ENCODE measurements at places on chromosomes 11 and 22.

- no peak for DNase-seq
Measured at GRCh38 chr11:111447931-111448330, 64.3 kb downstream of the BTG4 start.

DNA sequence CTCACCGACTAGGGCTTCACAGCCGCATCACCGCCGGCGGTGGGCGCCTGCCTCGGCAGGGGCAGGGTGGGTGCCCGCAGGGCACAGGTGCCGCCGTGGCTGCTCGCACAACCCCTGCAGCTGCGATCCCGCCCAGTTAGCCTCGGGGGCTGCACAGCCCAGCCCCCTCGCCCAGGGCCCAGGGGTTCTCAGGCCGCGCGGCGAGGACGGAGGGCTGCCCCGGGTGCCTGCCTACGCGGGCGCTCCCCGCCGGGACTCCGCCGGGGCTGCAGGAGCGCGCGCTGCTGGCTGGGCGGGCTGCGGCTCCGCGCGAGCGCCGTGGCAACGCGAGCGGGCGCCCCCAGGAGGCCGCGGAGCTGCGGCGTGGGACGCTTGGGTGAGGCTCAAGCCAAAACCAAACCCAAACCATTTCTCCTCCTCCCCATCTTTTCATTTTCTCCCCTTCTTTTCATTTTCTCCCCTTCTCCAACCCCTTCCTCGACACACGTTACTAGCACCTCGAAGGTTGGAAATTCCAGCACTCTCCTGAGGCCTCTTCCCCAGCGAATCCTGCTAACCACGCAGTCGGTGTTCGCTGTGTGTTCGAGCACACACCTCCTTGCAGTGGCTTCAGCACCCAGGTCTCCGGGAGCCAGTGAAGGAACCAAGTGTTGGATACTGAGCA, at the start of gene MICAL3:
Gene MICAL3 (minus strand): TSS at position 286 of the 664 bp plus-strand sequence. CDS start 117,749 bp downstream, outside the sequence.
- DNase-seq = peak; percentile 13

- DNase-seq = no peak
Measured at GRCh38 chr11:43930868-43931716, 11.3 kb upstream of the C11orf96 start.

GRCh38 chr11:64369440-64370421, 10.8 kb downstream of the RPS6KA4 start:
- no peak for DNase-seq

DNA sequence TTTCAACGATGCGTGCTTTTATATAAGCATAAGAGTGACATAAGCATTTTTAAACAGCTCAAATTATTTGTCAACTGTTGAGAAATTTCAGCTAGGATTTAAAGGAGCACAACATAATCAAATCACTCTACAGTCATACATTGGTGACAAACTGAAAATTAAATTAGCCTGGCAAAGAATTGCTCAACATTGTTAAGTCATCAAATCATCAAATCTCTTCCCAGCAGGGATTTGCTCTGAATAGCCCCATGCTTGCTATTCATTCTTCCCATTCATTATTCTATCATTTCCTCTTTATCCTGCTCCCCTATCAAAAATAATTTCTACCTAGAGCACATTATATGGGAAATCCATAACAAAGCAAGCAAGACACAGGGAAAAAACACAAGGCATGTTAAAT, 198.7 kb upstream of the LUZP2 start:
- DNase-seq = no peak

DNA sequence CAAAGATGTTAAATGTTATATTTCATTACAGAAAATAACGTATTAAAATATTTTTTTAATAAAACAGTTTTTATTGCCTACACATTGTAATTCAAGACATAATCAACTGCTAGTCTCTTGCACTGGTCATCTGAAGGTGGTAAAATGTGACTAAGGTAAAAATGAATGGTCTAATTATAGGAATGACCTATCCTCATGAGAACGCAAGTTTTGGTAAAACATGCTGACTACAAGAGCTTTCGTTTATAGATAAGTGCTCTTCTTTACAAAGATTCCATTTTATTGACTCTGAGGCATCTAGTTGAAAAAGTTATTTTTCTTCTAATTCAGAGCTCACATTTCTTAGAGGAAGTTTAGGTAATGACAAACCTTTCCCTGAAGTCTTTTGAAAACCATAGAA, 27.3 kb downstream of the LUZP2 start:
- no peak for DNase-seq

- DNase-seq = no peak
Measured at GRCh38 chr11:31640611-31641010, 131.0 kb downstream of the ELP4 start.

DNA sequence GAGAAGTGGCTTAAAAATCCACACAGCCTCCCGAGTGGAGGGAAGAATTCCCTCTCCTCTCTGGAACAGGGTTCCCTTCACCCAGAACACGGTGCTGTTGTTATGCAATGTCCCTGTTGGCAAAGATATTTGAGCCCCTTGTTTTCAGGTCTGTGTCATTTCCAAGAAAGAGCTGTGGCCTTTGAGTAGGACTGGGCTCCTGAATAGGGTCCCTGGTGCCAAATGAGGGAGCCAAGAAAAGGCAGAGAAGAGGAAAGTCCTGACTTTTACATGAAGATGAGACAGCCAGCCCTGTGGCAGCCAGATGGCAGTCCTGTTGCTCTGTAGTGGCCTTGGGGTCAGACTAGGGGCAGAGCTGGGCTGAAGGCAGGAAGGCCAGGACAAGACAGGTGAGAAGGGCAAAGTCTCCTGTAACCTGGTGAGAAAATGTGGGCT, 51.2 kb upstream of the ELF5 start:
- DNase-seq = no peak

- no peak for DNase-seq
Measured at GRCh38 chr22:43292630-43293018, 50.5 kb downstream of the SCUBE1 start.

DNA sequence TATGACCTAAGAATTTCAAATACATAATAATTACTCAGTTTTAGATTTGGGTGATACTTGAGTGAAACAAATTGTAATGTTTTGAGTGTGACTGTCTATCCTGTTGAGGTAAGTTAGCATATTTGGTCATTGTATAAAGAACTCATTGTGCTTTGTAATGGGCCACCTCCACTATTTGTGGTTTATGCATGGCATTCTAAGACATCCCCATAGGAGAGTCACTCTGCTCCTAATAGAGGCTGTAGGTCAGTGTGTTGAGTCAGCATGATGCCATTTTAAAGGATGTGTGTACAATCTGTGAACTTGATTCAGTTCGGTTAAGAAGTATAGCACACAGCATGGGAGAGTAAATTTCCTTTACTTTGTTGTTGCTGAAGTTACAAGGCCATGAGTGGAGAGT, 1112.4 kb downstream of the JRKL start:
- no peak for DNase-seq

GRCh38 chr22:20508815-20509271, 1.4 kb downstream of the MED15 start:
- DNase-seq = no peak

GRCh38 chr11:83674102-83674896, 388.1 kb upstream of the CCDC90B start:
- no peak for DNase-seq

DNA sequence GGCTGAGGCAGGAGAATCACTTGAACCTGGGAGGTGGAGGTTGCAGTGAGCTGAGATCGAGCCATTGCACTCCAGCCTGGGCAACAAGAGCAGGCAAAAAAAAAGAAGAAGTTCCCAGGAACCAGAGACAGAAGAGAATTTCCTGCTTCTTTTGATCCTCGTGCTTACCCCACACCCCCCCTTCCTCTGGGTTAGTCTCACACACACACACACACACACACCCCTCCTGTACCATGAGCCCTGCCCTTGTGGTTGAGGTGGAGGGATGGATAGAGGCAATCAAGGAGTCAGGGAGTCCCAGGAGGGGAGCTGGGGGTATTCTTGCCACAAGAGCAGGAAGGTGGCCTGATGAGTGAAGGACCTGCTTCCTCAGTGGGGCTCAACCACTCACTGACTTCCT, 4.1 kb upstream of the UBE2L6 start:
- DNase-seq = no peak

GRCh38 chr11:95586661-95587060, 202.9 kb downstream of the FAM76B start:
- no peak for DNase-seq

- DNase-seq = no peak
Measured at GRCh38 chr11:122628810-122629555, 26.5 kb upstream of the UBASH3B start.

DNA sequence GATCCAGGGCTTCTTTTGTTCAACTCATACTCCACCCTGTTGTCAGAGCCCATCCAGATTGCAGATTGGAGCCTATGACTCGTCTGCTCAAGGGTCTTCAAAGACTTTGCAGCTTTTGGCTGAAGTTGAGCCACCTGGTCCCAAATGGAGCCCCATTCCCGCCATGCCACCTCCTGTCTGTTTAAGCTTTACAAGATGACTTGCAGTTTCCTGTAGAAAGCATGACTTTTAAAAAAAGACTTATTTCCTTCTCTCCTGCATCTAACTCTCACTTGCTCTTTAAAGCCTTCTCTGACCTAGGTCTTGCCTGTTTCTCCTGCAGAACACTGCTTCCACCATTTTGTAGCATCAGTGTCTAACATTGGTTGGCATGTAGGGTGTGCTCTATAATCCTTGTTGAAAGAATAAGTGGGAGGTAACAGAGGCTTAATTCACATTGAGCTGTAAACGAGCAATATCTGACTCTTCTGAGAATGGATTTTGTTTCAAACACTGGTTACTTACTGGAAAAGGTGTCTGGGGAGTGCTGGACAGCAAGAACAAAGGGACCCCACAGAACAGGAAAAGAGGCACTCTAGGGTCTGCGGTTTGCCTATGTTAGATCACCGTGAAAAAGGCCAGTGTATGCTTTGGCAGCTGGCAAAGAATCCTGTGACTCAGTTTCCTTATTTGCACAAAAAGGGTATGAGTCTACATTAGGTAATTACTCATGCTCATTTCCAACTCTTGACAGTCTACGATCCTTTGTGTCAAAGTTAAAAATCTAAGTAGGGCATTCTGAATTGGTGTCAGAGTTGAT, 30.3 kb downstream of the NF2 start:
- DNase-seq = no peak

DNA sequence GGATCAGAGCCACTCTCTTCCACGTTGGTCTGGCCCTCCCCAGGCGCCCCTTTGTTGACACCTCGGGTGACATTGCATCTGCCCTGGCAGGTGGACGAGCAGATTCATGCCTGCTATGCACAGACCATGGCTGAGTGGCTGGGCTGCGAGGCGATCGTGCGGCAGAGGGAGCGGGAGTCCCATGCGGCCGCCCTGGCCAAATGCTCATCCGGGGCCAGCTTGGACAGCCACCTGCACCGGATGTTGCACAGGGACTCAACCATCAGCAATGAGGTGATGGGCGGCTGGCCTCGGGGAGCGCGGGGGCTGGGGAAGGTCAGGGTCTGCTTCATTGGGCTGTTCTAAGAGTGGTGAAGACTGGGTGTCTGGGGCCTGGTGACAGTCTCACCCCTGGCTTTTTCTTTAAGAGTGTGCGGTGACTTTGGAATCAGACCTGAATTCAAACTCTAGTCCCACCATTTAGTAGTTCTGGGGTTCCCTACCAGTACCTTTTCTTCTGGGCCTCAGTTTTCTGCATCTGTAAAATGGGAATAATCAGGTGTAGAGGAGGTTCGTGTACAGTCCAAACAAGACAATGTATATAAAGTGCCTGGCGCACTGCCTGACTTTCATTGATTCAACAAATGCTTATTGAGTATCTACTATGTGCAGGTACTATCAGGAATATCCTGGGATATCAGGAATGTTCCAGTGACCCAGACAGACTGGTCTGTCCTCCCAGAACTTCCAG, 53.0 kb downstream of the LHFPL7 start:
- DNase-seq = no peak

GRCh38 chr11:64275841-64276240, 8.6 kb downstream of the BAD start:
- DNase-seq = no peak

DNA sequence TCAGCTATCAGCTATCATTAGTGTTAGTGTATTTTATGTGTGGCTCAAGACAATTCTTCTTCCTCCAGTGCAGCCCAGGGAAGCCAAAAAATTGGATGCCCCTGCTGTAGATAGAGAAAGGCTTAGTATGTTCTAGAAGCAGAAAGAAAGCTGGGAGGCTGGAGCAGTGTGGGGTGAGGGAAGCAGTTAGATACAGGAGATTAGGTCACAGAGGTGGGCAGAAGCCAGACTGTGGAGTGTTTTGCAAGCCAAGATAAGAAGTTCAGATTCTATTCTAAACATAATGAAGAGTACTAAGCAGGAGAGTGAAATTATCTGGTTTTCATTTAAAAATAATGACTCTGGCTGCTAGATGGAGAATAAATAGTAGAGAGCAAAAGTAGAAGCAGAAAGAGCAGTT, 381.7 kb downstream of the DCDC1 start:
- DNase-seq = no peak

- no peak for DNase-seq
Measured at GRCh38 chr11:61023086-61023965, 51.8 kb downstream of the CD6 start.

DNA sequence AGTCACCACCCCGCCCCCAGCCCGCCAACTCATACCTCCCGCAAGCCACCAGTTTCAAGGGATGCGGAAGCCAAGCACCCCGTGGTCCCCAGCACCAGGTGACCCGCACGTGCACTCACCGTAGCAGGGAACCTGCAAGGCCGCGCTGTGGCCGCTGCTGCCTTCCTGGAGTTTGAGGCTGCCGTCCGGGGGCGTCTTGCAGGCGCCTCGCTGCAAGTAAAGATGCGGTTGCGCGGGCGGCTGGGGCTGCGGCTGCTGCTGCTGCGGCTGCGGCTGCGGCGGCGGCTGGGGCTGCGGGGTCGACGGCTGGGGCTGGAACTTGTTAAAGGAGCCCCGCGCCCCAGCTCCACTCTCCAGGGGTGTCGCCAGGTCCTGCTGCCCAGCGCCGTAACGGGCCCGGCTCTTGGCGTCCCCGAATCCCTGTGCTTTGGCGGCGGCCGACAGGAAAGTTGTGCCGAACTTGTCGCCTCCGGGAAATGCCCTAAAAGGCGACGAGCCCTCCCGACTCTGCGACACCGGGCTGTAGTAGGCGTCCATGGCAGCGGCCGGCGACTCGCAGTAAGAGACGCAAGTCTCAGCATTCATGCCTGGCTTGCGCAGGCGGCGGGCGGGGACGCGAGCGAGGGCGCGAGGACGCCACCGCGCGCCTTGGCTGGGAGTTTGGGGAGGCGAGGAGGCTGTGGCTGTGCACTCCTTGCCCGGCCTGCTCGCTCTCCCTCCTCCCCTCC, at the start of gene ALX4:
Gene ALX4 (minus strand): TSS at position 662 of the 728 bp plus-strand sequence. CDS start 77 bp downstream, at position 585.
- DNase-seq = peak; percentile 26

GRCh38 chr11:11989774-11990744, 18.4 kb downstream of the DKK3 start:
- no peak for DNase-seq

GRCh38 chr11:65315866-65316226, 1.2 kb downstream of the CDC42EP2 start:
- DNase-seq = no peak

DNA sequence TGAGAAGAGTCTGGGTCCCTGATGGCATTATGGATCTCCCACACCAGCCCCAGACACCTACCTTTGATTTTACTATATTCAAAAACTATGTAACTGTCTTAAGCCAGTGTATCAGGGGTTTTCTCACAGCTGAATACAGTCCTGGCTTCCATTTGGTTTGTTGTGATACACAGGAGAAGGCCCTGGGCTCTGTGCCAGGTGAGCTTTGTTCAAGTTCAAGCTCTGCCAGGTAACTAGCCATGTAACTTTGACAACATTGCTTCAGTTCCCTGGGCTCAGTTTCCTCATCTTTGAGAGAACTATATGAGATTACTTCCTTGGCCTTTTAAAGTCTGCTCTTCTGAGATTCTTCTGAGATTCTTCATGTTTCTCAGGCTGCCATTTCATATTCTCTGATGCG, 327.5 kb upstream of the TENM4 start:
- no peak for DNase-seq

GRCh38 chr11:8604078-8604723, 10.2 kb upstream of the STK33 start:
- no peak for DNase-seq
